ENCODE measurements at places on chromosomes 13 and 19.
A peak's percentile ranks its signal among the peaks of the same experiment; 100 is the strongest.

DNA sequence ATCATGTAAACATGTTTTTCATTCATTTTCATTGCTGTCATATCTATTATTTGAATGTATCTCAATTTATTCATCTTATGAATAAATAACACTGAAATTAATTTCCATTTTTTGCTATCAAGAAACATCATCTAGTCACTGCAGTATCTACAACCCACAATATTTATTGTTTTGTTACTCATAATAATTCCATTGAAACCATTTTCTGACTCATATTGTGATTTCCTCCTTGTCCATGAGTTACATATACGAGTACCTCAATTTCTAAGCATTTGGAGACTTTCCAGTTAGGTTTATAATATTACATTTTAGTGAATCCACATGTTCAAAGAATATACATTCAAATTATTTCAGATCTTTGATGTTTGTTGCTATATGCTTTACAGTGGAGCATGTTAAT lies 1524.0 kb downstream of the SLITRK1 start:
- no peak for DNase-seq

- DNase-seq = peak; percentile 97
These were observed 10.7 kb upstream of the MKNK2 start for GRCh38 chr19:2061495-2062388.

- no peak for DNase-seq
These were observed 11.2 kb downstream of the VASP start for GRCh38 chr19:45518469-45518826.

DNA sequence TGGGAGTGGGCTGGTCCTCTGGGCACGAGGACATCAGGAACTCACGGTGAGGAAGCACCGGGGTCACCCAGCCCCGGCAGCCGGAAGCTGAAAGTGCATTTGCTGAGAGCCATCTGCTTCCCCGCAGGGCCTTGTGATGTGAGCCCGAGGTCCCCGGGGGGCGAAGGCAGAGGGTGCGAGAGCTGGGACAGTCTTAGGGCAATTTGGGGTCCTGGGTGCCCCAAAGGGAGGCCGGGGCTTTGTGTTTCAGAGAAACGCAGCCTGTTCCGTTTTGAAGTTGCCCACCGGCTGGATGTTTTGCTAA lies 4.8 kb downstream of the F2RL3 start:
- no peak for DNase-seq

Measured in stimulated activated CD4-positive, alpha-beta T cell treated with anti-CD3 and anti-CD28 coated beads, Interleukin-15, amount 100 ng/mL, for 48 hours (primary cell).